Pancreas (tissue), 10 donors: ENCODE measurements at places on chromosomes 11 and 22. TPM values are rescaled to one million over a fixed set of nuclear protein-coding genes. Genes with fewer than 3 reads are reported as not detected.

DNA sequence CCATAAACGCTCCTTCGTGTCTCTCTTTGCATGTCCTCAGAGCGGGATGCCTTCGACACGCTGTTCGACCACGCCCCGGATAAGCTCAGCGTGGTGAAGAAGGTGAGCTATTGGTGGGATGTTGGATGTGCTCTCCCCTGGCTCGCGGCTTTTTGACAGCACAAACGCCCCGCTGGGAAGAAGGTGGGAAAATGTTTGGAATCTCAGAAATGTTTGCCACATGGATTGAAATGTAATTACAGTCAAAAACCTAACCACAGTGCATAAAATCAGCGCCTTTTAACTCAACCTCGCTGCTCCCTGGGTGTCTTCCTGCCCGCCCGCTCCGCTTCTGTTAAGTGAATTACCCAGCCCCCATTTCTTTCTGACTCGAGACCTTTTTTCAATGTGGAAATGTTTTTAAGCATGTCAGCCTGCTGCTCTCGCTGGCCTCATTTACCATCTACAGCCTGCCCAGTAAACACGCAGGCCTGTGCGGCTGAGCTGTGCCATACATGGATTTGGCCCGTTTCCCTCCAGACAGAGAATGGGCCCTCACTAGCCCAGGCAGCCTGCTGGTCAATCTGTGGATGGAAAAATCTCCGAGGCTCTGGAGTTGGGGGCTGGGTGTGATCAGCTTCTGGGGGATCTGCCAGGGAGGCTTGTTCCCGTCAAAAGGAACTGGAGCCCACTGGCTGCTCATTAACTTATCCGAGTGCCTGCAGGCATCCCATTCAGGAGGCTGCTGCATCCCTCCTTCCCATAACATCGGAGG, 32.7 kb upstream of the PARVG start:
- DNase-seq = no peak

DNA sequence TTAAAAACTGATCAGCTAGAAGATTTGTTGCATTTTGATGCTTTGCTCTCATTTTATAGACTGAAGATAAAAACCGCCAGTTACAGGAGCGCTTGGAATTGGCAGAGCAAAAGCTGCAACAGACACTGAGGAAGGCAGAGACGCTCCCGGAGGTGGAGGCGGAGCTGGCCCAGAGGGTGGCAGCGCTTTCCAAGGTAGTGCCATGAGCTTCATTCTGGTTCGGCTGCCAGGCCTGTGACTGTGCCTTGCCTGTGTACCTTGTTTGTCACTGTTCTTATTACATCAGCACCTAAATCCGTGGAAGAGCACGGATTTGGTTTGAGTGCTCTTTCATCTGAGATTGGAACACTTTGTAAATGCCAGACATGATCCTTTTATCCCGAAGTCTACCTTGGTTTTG, 61.4 kb downstream of the PPFIA1 start:
- DNase-seq = no peak

GRCh38 chr11:87490671-87491070, 452.9 kb downstream of the TMEM135 start:
- DNase-seq = no peak

Gene AIFM3
- total RNA-seq = 1.0 TPM

Gene SULT4A1
- total RNA-seq = not detected
